ENCODE measurements at places on chromosomes 3 and 15. TPM values are rescaled to one million over a fixed set of nuclear protein-coding genes. Genes with fewer than 3 reads are reported as not detected.

The PPP2R3A gene
- total RNA-seq = 10.2 TPM

The RTP4 gene
- 2.0 TPM for total RNA-seq

The CP gene
- total RNA-seq = not detected

The RGMA gene
- total RNA-seq = not detected

The FAM107A gene
- 0.11 TPM for total RNA-seq

The EIF2A gene
- total RNA-seq = 245 TPM

The NMB gene
- total RNA-seq = 3.4 TPM

The TMEM45A gene
- total RNA-seq = 24.5 TPM

The SNX22 gene
- total RNA-seq = not detected

DNA sequence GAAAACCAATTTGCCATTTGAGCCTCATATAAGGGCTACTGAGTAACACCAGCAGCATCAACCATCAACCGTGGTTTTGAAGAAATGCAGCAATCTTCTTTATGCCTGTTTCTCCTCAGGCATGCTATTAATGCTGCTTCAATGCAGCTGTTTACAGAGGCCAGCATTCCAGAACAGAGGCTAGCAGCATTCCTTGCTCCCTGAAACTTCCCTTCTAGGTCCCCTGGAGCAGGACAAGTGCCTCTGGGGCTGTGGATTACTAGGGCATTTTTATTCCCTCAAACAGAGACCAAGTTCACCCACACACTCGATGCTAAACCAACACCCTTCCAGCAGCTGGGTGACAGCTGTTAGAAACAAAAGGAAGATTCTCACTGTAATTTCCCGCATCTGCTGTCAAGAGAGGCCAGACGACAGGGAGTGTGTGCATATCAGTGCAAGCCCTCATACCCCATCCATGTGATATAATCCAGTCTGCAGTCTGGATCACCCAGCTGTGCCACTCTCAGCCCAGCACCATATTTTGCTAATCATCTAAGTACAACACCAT is 57.5 kb downstream of the HOMER2 start:
- DNase-seq = no peak

DNA sequence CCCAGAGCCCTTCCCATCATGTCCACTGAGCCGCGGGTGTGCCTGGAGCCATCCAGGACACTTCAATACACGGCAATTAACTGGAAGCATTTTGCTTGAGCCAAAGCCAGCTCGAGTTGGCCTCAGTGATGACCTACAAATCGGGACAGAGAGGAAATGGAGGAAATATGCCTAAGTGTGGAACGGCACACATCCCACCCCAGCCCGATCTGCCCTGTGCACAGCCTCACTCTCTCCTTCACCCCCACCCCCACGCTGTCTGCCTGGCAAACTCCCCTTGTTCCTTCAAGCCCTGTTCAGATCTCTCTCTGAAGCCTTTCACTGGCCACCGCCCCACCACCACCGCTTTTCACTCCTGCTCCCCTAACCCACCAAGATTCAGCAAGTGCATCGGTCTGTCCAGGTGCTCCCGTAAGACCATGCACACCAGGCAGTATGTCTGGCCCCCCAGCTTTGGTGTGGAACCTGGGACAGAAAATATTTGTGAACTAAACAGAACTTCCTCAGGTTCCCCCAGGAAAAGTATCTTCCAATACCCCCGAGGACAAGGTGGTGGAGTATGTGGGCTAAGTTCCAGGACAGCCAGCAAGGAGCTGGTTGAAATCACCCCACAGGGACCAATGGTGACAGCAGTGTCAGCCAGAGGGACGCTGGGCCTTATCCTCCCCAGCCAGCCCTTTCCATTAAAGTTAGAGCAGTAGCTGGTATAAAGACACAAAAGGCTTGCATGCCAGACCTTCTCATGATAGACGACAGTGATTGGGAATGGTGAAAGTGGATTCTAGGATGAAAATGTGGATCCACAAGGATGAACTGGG is 83.7 kb downstream of the VGLL4 start:
- no peak for DNase-seq

GRCh38 chr15:38369936-38370478 is 83.9 kb upstream of the FAM98B start:
- no peak for DNase-seq

- DNase-seq = no peak
Measured at GRCh38 chr15:47516972-47517371, 200.3 kb upstream of the SEMA6D start.

GRCh38 chr3:172324611-172325203 is 123.5 kb downstream of the GHSR start:
- DNase-seq = no peak

DNA sequence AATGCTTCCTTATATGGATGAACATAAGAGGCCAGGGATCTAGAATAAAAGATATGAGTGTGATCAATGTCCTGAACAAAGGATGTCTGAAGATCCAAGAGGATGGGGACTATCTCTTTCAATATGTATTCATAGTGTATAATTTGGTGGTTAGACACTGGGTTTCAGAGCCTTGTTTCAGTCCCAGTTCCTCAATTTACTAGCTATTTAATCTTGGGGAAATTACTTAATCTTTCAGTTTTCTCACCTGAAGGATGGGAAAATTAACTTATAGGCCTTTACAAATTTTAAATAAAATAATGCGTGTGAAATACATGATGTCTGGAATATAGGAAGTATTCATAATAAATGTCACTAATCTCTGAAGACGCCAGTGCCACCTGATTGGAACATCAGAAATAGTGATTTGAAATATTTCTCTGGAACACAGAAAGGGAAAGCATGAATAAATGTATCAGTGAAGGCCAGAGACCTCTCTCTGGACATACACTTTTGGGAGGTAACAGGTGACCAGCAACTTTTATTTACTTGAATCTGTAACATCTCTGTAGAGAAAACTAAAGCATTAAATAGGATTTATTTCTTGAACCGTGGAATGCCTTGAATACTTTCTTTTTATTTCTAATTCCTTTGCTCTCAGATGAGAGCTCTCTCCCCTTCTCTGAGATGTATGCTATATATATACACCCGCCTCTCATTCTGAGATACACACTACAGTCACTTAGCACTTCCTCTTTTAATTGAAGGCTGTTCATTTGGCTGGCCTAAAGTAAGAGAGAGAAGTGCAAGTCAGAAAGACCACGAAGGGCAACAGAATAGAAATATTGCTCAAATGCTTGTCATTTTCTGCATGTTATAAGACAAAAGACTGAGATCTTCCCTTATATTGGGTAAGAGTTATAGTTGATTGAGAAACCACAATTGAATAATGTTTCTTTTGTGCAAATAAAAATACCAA is 407.1 kb downstream of the LSAMP start:
- no peak for DNase-seq

- no peak for DNase-seq
Measured at GRCh38 chr15:36777926-36778325, 198.5 kb downstream of the CDIN1 start.

DNA sequence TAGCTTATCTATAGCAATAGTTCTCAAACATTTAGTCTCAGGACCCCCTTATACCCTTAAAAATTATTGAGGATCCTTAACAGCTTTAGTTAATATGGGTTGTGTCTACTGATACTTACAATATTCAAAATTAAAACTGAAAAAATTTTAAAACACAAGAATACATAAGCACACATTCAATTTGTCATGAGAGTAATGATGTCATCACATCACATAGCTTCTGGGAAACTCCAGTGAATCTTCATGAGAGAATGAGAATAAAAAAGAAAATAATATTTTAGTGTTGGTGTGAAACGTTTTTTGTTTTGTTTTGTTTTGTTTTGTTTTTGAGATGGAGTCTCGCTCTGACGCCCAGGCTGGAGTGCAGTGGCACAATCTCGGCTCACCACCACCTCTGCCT is 25.2 kb upstream of the ACP3 start:
- DNase-seq = no peak

DNA sequence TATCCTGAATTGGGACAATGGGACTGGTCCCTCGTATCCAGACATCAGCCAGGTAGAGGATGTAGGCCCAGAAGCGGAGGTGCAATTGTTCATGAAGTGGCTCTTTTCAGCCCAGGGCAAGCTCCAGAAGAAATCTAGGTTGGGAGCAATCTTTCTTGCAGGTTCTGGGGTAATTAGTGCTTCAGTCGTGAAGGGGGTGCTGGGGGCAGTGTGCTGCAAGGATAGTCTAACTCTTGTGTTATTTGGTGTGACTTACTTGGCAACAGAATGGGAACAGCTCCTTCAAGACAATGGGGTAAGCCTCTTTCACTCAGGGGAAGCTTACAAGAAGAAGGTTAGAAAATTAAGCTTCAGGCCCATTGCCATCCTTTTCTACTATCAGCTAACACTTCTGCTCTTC is 273.0 kb downstream of the DIPK2A start:
- no peak for DNase-seq

DNA sequence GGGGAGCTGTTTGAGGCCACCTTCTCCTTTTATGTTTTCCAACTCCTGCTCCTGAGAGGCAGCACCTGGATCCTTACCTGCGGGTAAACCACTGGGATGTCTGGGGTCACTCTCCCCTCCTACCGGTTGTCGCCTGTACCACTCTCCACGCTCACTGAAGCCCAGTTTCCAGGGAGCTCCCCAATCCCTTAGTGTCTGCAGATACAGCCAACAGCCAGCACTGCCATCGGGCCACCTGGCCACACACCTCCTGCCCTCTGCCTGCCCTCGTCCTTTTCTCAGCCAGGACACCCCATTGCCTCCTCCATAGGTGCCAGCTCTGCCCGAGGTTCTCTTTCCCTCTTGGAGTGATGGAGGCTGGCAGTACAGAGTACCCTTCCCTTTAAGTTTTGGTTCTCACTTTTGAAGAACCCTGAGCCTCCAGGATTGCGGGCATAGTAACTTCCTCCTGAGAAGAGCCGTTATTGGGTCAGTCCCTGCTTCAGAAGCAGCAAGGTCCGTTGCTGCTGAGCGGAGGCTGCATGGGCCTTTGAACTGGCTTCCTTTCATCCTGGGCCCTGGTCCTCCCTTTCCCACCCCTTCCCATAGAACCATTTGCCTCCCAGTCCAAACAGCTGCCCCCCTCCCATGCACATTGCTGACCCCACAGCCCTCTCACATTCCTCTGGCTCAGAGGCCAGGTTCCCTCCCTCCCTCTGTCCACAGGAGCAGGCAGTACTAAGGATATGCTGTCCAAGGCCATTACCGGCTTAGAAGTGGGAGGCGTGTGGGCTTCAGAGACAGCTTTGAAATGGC is 30.9 kb downstream of the ARNT2 start:
- no peak for DNase-seq

DNA sequence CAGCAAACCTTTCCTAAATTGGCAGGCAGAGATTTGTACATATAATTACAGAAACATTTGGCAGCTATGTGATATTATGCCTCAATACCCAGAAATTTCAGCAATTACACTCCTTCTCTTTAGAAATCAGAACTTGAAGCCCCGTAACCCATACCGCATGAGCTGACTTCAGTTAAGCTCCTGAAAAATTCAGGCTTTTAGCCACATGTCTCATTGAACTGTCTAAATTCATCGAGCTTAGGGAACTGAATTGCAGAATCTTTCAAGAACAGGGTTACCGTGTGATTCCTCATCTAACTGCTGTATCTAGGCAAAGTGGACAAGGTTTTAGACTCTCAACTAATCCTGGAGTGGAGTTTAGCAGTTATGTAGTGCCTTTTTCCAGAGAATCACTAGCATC is 333.0 kb downstream of the EPHA3 start:
- DNase-seq = no peak

GRCh38 chr3:131047582-131047981 is 20.9 kb downstream of the NEK11 start:
- DNase-seq = no peak

- no peak for DNase-seq
Measured at GRCh38 chr15:63277893-63278456, 570 bp downstream of the APH1B start.

DNA sequence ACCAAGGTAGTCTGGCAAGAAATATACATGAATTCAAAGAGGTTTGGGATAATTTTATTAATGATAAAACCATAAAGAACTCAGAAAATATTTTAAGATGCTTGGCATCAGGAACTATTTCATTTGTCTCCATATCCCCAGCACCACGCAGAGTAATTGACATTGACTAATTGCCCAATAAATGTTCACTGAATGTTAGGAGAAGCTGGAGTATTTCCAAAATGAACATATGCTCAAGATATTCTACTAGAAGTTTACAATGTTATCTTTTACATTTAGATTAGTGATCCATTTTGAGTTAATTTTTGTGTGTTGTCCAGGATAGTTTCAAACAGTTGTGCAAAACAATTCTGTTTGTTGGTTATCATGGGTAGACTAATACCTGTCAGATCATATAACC is 298.8 kb upstream of the CTDSPL start:
- DNase-seq = no peak

- no peak for DNase-seq
Measured at GRCh38 chr3:122097141-122097540, 42.0 kb downstream of the CD86 start.

GRCh38 chr3:180684807-180685206 is 5.5 kb upstream of the CCDC39 start:
- DNase-seq = no peak
